CD4-positive, alpha-beta T cell treated with Interferon gamma for 1 hour (primary cell): ENCODE measurements at places on chromosomes 6 and 20.

GRCh38 chr20:49310705-49311104 lies 32.8 kb upstream of the ZNFX1 start:
- no peak for DNase-seq

DNA sequence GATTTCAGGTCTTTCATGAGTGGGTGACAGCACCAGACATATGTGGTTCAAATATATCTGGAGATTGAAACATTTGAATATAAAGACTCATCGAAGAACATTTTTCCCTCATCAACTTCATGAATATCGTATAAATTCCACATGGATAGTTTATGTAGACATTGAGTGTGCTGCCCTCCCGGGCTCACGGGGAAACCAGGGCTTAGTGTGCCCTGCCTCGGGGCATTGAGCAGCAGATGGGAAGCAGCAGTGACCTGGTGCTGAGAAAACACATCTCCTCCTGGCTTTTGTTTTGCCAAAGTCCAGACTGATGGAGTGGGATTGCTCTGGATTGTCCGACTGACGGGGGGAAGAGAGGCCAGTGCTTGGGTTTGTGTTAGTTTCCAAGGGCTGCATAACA lies 17.8 kb upstream of the SLC2A12 start:
- no peak for DNase-seq

DNA sequence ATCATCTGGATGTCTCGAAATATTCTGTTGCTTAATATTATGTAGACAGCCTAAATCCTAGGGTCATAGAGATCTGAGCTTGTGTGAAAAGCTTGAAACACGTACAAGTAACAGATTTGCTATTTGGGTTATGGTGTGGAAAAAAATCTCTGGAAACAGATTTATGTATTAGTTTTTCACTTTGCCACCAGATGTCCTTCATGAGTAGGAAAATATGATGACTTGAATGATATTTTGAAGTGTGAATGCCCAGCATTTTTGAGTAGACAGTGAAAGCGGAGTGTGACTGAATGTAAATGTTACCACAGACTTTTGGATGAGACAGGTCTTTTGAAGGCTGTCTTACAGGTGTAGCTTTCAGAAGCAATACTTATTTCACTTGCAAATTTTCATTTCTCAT lies 4.2 kb upstream of the BMP6 start:
- DNase-seq: no peak

- DNase-seq: no peak
Observed at GRCh38 chr6:163380216-163380615, 34.3 kb upstream of the QKI start.

GRCh38 chr6:6826095-6826901 lies 237.8 kb downstream of the LY86 start:
- peak; percentile 34 for DNase-seq

- DNase-seq: no peak
Observed at GRCh38 chr6:125112934-125113333, 40.6 kb upstream of the TPD52L1 start.

DNA sequence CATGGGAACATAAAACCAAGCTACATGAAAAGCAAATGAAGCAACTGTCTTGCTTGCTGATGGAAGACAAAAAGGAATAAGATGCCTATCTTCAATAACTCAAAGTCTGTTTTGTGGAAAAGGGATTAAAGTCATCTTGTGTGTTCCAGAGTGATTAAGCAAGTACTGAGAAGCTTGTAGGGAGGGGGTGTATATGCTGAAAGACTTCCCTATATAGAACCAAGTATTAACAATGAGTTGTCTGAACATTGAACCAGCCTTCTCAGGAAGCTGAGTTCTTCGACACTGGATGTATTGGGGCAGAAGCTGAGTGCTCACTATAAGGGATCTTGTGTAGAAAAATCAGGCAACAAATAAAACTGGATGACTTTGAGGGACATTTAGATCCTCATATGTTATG lies 451.8 kb downstream of the CD83 start:
- DNase-seq: no peak

DNA sequence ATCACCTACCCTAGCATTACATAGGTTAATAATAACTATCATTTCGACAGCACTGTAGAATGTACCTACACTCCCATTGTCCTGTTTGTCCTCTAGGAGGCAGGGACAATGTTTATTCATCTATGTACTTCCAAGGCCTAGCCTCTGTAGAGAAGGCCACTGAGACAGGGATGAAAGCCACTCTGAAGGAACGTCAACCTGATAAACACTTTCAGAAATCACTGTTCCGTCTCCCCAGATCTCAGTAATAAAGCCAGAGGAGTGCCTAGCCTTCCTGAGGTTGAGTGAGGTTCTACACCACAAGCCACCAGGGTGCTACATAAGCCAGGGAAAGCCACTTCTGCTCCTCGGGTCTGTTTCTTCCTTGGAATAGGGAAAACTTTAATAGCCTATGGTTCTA lies 44.8 kb downstream of the POPDC3 start:
- no peak for DNase-seq

- DNase-seq: no peak
Observed at GRCh38 chr6:38987503-38987902, 61.1 kb upstream of the GLP1R start.

- no peak for DNase-seq
Observed at GRCh38 chr6:12613811-12614210, 102.8 kb upstream of the PHACTR1 start.

DNA sequence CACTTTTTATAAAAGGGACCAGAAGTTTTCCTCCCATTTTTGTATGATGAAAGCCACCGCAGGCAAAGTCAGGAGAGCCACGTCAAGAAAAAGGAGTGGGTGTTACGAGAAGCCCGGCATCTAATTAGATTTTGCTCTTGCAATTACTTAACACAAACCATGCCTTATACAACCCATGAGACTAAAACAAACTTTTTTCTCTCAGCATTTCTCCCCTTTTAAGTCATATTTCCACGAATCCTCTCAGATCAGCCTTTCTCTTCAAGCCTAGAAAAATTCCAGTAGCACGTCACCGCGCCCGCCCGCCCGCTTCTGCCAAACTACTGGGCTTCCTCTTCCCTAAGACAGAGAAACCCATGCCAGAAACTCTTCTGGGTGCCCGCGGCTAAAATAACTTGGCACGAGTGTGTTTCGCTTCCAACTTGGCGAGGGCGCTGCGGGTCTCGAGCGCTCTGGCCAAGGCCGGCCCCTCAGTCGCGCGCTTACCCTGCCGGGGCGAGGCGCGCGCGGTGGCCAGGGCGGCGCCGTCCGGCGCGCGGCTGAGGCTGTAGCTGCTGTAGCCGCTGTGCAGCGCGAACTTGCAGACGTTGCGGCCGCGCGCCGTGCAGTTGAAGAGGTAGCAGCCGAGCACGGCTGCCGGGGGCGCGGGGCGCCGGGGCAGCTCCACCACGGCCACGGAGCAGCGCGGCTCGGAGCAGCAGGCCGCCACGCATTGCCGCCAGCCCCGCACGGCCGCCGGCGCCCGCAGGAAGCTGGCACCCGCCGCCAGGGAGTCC lies 1.0 kb downstream of the LRP11 start:
- peak; percentile 13 for DNase-seq

DNA sequence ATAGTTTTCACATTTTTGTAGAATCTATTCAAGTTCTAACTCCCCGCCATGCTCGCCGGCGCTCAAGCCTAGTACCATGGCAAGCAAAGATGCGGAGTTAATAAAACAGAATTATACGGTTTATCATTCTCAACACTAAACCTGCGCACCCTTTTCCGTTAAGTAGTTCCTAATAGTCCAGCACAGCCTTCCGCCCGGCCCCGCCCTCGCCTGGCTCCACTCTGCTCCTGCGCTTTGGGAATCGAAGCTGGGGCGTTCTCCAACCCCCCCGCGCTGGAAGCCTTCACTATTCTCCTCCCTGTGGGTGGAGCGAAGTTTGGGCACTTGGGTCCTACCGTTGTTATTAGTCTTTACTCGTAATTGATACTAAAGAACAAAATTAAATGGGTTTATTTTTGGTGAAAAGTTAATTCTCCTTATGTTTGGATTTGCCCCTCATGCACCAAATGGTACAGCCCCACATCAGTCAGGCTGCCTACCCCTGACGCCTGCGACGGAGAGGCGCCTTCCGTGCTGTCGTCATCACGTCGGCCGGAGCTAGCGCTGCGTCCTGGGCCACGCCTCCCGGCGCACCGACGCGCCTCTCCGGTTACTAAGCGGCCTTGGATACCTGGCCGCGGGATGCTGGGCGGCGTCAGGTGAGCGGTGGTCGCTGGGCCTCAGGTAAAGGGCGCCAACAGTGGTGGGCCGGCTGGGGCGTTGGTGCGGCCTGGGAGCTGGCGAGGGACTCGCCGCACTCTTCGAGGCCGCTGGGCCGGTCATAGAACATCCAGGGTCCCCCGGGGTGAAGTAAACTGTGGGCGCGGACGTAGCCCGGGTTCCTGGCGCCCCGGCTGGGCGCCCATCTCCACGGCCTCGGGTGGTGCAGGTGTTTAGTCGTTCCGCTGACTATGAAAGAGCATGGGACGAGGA lies at the start of gene IFT52:
Gene IFT52, plus strand, starts transcription at position 546 of the 912 bp plus-strand sequence. CDS start 3,762 bp downstream, outside the sequence.
- DNase-seq: peak; percentile 85

- no peak for DNase-seq
Observed at GRCh38 chr20:58131551-58132142, 96.8 kb downstream of the ANKRD60 start.

DNA sequence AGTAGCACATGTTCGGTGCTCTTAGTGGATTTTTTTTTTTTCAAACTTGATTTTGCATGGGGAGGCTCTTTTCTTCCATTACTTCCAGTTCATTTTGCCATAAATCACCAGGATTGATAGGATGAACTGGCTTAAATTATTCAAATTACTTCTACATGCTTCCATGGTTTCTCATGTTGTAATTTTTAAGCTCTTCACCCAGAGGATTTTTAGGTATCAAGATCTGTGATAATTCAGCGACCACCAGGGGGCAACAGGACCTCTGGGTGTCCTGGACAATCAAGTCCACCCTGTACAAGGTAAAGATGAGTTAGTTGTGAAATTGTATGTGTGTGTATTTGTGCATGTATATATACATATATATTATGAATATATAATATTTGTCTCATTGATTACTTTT lies 4.2 kb upstream of the EPHA7 start:
- DNase-seq: no peak

GRCh38 chr6:89120371-89120770 lies 2.5 kb upstream of the SRSF12 start:
- DNase-seq: no peak

DNA sequence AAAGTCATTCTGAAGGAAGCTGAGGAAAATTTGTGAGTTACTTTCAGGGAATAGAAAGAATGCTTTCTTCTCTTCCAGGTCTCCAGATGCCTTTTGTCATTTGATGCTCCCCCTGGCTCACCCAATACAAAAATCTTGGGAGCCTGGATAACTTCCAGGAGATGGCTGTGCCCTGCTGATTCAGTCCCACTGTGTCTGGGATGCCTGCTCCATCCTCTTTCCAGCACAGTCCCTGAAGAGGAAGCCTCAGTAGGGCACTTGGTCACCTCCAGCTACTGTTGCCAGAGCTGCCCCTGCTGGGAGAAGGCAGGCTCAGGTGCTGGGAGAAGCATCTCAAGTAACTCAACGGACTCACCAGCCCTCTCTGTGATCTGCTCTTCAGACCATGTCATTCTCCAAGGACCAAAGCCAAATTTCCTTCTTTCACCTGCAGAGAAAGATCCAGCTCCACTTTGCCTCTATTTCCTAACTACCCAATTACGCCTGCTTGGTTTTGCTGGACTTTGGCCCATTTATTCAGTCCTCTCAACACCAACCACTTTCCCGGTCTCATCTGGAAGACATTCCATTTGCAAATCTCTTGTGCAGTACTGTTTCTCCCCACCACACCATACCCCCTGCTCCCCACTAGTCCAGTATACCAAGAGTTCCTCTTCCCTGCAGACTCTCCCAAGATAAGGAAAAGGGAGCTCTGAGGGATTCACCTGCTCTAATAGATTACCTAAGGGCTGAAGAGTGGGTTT lies 53.3 kb downstream of the SLC23A2 start:
- DNase-seq: no peak

DNA sequence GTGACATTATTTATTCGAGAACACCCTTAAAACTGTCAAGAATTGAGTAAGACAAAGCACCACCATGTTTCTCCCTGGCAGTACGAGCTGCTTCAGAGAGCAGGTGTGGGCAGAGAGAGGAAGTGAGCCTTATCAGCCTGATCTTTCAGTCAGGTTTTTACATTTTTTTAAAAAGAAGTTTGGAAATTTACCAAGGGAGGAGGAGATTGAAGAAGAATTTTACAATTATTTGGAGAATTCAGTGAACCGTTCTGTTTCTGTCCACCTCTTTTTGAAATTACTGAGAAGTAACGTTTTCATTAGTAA lies 75.5 kb downstream of the ZDHHC14 start:
- DNase-seq: no peak

GRCh38 chr6:129191235-129191634 lies 308.3 kb downstream of the LAMA2 start:
- DNase-seq: no peak

DNA sequence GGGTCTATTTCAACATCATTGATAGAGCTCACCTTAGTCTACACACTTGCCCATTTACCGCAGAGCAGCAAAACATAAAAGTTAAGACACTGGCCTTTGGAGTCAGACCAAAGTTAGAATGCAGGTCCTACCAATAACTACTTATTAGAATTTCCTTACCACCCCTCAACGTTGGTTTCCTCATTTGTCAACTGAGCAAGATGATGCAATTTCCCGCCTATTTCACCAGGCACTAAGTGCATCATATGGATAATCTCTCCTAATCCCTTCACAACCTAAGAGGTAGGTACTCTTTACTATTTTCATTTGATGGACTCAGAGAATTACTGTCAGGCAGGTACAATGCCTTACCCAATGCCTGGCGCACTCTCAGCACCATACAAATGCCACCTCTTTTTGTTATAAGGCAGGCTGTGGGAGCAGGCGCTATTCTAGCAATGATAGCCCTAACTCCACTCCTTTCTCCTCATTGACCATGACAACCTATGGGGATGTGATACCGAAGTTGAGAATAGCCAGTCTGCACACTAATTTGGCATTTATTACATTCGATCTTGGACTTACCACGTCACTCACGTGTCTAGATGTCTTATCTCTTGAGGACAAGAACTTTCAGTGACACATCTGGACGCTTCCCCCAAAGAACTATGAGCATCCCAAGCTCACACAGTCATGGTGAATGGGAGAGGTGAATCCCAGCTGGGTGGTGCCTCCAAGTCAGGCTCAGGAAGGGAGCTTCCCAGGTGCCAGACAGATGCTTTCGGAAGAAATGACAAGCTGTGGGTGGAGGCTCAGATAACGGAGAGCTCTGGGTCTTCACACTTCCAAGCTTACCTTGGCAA lies 128.1 kb upstream of the STMND1 start:
- DNase-seq: no peak

DNA sequence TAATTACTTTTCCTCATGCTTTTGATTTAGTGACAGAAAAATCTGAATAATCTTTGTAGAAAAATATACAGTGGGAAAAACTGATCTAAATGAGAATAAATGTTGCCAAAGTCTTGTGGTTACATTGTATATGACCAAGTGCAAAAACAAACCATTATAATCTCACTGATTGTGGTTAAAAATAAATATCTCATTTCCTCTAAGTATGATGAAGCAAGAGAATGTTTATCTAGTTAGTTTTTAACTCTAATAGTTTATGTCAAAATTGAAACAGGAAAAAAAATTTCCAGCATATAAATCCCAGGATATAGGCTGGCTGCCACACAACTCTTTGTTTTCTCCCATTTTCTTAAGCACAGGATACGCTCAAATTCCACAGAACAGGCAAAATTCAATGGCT lies 392.7 kb upstream of the ID4 start:
- DNase-seq: no peak
